ENCODE measurements at places on chromosomes 5 and 9. TPM values are rescaled to one million over a fixed set of nuclear protein-coding genes. Genes with fewer than 3 reads are reported as not detected.

The PRDM9 gene
- not detected for total RNA-seq

The TXNDC8 gene
- not detected for total RNA-seq

The SLC36A3 gene
- total RNA-seq, result not detected

DNA sequence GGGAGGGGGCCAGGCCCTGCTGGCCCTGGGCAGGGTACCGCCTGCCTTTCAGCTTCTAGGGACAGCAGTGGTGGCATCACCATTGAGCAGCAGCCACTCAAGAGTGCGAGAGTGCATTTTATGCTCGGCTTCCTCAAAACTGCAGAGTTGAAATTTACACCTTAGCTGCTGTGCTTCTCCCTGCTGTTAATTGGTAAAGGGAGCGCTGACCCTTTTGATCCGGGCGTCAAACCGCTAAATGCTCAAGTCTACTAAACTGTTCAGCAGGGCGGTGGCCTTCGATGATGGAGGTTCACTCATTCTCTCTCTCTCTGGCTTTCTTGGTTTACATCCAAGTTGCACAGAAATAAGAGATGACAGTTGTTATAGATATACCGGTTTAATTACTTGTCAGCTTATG lies 368.6 kb upstream of the IRX2 start:
- no peak overlapping the region for H3K4me3 ChIP-seq
- no peak for DNase-seq

The GMCL2 gene
- total RNA-seq, result not detected

- DNase-seq, result no peak
- H3K4me3 ChIP-seq, result no peak overlapping the region
- H3K4me1 ChIP-seq, result no peaks in the 10 kb centered on the region
Measured at GRCh38 chr5:67142816-67143215, 53.8 kb downstream of the CD180 start.

The SH3GL2 gene
- total RNA-seq, result not detected

GRCh38 chr5:8827696-8828095 lies 718.2 kb downstream of the SEMA5A start:
- no peaks in the 10 kb centered on the region for H3K4me1 ChIP-seq
- no peaks in the 10 kb centered on the region for H3K36me3 ChIP-seq
- no peak overlapping the region for H3K27ac ChIP-seq
- no peak overlapping the region for H3K4me3 ChIP-seq
- H3K27me3 ChIP-seq, result no peaks in the 10 kb centered on the region

The BTNL3 gene
- total RNA-seq, result not detected

The SPINK7 gene
- not detected for total RNA-seq

The TTC1 gene
- 50.2 TPM for total RNA-seq

The THBS4 gene
- total RNA-seq, result 2.3 TPM

- H3K4me3 ChIP-seq, result no peak overlapping the region
- peaks cover 1% of the 10 kb centered on the region for H3K27me3 ChIP-seq
- no peak for DNase-seq
- peaks cover 20% of the 10 kb centered on the region for H3K4me1 ChIP-seq
- H3K27ac ChIP-seq, result no peak overlapping the region
Measured at GRCh38 chr9:134410071-134410834, 84.0 kb downstream of the RXRA start.

DNA sequence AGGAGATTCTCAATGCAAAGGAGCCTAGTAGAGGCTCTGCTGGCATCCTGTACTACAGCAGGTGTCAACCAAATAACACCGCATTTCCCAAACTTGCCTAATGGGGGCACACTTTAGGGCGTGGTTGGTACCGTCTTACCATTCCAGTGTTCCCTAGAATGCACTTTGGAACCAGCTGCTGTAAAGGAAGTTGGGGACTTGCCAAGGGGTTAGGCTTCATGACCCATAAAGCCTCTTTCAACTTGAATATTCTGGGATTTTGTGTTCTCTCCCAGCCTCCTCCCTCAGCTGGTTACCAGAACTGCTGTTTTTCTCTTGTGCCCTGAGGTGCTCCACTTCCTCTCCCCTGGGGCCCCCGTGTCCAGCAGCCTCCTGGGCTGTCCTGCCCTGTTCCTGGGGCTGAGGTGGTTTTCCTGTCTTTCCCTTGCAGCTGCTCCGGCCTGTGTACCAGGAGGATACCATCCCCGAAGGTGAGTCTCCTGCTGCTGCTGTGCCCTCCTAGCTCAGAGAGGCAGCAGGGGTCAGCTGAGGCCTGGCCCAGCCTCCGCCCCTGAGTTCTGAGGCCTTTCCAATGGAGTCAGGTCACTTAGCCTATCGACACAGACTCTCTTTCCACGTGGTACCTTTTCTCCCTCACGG lies 44.7 kb downstream of the RGS3 start:
- peak; percentile 30 for DNase-seq
- no peaks in the 10 kb centered on the region for H3K27me3 ChIP-seq
- no peak overlapping the region for H3K4me3 ChIP-seq
- no peak overlapping the region for H3K27ac ChIP-seq

- no peaks in the 10 kb centered on the region for H3K4me1 ChIP-seq
- H3K36me3 ChIP-seq, result no peaks in the 10 kb centered on the region
- no peak overlapping the region for H3K27ac ChIP-seq
- no peaks in the 10 kb centered on the region for H3K27me3 ChIP-seq
- H3K4me3 ChIP-seq, result no peak overlapping the region
- DNase-seq, result no peak
Measured at GRCh38 chr9:116843863-116844620, 156.9 kb downstream of the TRIM32 start.

DNA sequence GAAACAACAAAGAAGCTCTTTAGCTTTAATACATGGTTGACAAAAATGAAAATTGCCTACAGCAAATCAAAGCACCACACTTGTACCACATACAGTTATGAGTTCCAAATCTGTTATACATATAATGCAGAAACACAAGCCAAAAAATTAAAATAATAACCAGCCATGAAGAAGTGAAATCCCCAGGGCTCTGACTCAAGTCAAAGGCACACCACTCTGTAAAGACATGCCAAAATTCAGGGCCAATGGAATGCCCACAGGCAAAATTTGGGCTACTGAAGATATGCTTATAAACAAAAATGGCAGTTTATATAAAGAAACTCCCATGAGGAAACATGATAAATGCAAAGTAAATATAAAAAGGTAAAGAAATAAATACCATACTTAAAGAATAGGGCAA lies 29.0 kb downstream of the THBS4 start:
- no peak overlapping the region for H3K4me3 ChIP-seq
- H3K4me1 ChIP-seq, result peaks cover 5% of the 10 kb centered on the region
- no peaks in the 10 kb centered on the region for H3K36me3 ChIP-seq
- H3K27me3 ChIP-seq, result no peaks in the 10 kb centered on the region
- DNase-seq, result no peak

- H3K27me3 ChIP-seq, result peaks cover 9% of the 10 kb centered on the region
- no peak for DNase-seq
- no peaks in the 10 kb centered on the region for H3K36me3 ChIP-seq
- H3K4me3 ChIP-seq, result no peak overlapping the region
- H3K4me1 ChIP-seq, result peaks cover 6% of the 10 kb centered on the region
- H3K27ac ChIP-seq, result no peak overlapping the region
Measured at GRCh38 chr9:136771907-136772415, 7.6 kb upstream of the LCN15 start.

- peaks cover 13% of the 10 kb centered on the region for H3K27me3 ChIP-seq
- no peak overlapping the region for H3K27ac ChIP-seq
- H3K36me3 ChIP-seq, result no peaks in the 10 kb centered on the region
- peaks cover 13% of the 10 kb centered on the region for H3K4me1 ChIP-seq
Measured at GRCh38 chr9:121266906-121267650, 884 bp upstream of the GSN start.

GRCh38 chr5:81838307-81838906 lies 87.5 kb upstream of the SSBP2 start:
- DNase-seq, result peak; percentile 39
- H3K4me3 ChIP-seq, result no peak overlapping the region
- no peak overlapping the region for H3K27ac ChIP-seq
- H3K36me3 ChIP-seq, result no peaks in the 10 kb centered on the region

The RRAGA gene
- total RNA-seq, result 56.3 TPM

- peaks cover 2% of the 10 kb centered on the region for H3K4me1 ChIP-seq
- no peak for DNase-seq
- H3K4me3 ChIP-seq, result no peak overlapping the region
Measured at GRCh38 chr9:133841167-133841812, 103.1 kb upstream of the SARDH start.

DNA sequence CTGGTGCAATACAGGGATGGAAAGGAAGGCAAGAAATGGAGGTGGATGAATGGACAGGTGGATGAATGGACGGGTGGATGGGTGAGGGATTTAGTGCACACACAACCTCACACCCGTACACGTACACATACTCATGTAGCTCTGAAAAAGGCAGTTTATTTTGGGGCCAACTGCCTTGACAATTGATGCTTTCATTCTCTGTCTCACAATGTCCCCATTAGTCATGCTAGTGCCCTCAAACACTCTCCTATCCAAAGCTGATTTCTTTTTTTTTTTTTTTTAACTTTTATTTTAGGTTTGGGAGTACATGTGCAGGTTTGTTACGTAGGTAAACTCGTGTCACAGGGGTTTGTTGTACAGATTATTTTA lies 495.0 kb downstream of the DMAC1 start:
- no peak for DNase-seq
- H3K27me3 ChIP-seq, result peaks cover 29% of the 10 kb centered on the region
- H3K27ac ChIP-seq, result no peak overlapping the region
- no peaks in the 10 kb centered on the region for H3K36me3 ChIP-seq
- no peaks in the 10 kb centered on the region for H3K4me1 ChIP-seq

DNA sequence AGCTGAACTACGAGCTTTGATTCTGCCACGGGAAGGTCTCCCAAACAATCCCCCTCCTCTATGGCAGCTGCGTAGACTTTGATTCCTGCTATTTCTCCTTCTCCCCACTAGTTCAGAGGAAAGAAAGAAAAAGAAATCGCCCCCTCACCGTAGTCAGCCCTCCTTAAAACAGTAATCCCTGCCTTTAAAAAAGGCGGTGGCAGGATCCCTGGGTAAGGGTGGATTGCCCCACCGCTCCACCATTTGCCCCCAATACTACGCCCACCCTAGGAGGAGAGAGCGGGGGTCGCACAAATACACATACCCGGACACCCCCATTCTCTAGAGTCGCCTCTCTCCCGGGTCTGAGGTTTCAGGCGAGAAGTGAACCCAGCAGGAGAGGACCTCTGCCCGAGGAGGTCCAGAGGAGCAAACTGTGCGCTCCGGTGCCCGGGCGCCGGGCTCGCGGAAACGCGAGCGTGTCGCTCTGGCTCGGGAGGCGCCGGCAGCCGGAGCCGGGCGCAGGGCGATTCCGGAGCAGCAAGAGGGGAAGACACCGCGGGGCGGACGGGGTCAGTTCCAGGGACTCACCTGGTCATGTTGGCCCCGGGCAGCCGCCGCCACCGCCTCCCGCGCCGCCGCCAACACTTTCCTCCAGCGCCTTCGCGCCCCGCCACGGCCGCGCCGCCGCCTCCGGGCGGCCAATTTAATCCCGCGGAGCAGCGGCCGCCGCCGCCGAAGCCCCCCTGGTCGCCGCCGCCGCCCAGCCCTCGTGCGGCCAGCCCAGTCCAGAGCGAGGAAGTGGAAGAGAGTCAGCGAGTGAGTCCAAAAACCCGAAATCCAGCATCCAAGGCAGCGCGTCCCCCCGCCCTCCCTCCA lies 1057.7 kb upstream of the DMAC1 start:
- H3K4me3 ChIP-seq, result peak overlapping the region; percentile 46
- H3K27ac ChIP-seq, result no peak overlapping the region
- no peak for DNase-seq
- peaks cover 7% of the 10 kb centered on the region for H3K4me1 ChIP-seq
- peaks cover 41% of the 10 kb centered on the region for H3K27me3 ChIP-seq

DNA sequence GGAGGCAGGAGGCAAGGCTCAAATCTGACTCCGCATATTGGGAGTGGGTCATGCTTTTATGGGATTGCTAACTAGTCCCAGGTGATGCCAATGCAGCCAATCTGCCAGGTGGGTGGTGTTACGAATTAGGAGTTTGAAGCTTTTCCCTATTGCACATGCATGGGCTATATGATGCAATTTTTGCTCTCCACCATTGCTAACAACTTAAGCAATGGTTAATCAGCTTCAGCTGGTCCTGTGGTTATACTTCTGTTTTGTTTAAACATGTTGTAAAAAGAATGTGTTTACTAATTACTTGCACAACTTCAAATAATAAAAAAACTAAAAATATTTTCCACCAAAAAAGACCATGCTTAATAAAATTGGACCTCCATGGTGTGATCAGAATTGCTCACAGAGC lies 55.7 kb downstream of the SHC3 start:
- no peaks in the 10 kb centered on the region for H3K4me1 ChIP-seq
- H3K4me3 ChIP-seq, result no peak overlapping the region
- DNase-seq, result no peak
- H3K36me3 ChIP-seq, result peaks cover 2% of the 10 kb centered on the region
- H3K27me3 ChIP-seq, result peaks cover 23% of the 10 kb centered on the region
- no peak overlapping the region for H3K27ac ChIP-seq

The CD14 gene
- total RNA-seq, result 0.36 TPM
